ENCODE measurements at places on chromosomes 5 and 9.

DNA sequence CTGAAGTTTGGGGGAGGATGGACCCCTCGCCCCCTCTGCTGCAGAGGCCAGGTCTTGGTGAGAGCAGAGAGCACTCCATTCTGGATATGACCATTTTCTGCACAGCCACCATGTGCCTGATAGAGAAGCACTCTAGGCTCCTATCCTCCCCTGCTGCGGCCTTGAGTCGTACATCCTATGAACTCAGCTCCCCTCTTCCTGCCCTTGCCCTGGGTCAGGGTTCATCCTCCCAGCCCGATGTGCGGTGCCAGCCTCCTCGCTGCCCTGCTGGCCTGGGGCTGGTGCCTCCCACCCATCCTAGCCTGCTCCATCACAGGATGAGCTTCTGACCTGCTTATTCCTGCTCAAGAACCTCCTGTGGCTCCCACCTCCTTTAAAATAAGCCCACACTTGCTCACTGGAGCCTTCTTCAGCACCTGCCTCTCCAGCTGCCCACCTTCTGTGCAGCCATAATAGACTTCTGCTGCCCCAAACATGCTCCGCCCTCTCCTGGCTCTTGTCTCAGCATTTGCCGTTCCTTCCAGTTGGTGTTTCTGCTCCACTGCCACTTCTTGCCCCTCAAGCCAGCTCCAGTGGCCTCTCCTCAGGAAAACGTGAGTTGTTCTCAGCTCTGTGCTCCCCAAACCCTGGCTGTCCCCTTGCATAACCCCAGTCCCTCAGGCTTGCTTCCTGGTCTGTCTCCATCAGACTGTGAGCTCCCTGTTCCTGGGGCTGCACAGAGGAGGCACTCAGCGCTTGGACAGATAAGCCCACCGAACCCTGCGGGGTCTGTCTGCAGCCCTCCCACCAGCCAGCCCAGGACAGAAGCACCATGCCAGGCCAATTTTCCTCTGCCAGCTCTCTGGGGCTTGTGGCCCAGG is 22.3 kb upstream of the TTLL11 start:
- DNase-seq = no peak

DNA sequence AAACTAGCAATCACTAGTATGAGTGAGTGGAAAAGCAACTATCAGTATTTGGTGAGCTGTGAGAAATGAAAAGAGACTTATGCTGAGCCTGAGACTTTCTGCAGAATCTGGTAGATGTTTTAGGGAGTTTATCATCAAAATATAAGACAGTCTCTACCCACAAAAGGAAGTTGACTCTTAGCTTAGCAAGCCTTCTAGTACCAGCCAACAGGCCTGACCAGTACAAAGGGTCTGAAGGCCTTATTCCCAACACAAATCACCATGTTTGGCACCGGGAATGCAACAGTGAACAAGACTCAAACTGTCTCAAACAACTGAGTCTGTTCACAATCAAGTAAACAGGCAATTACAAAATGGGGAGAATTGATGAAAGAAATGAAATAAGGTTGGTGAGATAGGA is 244.4 kb downstream of the CWC27 start:
- no peak for DNase-seq

DNA sequence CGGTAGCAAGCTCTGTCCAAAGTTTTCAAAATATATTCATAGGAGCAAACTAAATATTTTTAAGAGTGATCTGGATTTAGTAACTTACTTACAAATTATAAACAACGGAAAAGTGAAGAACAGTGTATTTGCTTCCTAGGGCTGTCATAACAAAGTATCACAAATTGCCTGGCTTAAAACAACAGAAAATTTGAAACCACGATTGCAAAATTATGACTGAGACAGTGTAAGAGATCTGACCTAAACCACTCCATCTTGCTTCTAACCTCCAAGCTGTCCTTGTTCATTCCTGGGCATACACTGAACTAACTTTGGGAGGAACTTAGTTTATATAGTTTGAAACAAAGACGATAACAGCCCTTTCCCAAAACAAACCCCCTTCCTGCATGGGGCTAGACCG is 202.0 kb upstream of the CDH6 start:
- no peak for DNase-seq

DNA sequence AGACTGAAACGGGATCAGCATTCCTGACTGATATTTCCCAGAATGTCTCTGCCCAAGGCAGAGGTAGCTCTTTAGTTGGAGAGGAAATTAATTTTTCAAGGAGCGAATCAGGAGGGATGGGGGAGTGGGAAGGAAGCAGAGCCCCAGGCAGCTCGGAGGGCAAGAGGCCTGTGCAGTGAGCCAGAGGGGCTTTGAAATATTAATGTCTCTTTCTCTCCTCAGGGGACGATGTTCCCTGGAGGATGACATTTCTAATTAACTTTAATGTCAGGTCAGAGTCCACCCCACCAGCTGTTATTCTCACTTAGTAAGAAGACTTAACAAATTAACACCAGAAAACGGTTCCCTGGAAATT is 45.6 kb downstream of the SLC6A7 start:
- DNase-seq = no peak

DNA sequence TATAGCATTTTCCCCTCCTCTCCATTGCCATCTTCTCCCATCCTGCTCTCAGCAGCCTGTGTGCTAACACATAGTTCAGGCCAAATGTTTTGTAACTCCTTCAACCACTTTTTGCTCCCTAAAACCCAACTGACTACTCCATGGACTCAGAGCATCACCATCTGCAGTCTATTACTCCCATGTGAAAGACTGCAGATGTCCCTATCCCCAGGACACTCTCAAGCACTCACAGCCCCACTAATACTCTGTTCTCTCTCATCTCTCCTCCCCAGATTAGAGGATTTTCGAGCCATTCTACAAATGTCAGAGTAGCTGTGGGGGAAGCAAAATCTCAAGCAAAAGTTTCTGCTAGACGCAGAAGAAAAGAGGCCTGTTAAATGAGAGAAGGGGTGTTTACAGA is 99.3 kb downstream of the ITGA1 start:
- DNase-seq = no peak

DNA sequence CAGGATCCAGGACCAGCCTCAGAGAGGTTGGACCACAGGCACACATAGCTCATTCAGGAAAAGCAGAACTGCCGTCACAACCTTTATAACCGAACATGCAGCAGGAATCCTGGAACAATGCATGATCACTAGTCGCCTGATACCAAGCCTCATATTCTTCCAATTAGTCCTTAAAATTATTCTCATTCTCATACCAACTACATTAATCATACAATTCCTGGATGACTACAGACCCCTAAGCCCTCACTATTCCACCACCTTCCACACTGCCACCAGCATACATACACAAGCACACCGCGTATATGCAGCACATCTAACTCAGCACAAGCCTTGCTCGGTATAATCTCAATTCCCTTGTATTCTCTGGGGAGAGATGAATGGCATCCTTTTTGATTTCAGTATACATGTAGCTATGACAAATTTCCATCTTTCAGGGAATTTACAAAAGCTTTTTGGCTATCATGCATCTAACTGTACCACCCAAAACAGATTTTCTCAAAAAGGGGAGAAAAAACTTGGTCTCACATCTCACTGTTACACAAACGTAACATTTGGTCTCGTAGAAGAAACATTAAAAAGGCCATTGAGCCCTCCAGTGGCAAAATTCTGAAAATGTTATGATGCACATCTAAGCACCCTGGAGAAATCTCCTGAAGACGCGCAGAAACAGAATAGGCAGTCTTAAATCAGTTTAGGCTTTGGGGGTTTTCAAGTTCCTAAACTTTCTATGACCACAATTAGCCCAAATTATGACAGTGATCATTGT is 46.2 kb downstream of the MCTP1 start:
- DNase-seq = no peak

DNA sequence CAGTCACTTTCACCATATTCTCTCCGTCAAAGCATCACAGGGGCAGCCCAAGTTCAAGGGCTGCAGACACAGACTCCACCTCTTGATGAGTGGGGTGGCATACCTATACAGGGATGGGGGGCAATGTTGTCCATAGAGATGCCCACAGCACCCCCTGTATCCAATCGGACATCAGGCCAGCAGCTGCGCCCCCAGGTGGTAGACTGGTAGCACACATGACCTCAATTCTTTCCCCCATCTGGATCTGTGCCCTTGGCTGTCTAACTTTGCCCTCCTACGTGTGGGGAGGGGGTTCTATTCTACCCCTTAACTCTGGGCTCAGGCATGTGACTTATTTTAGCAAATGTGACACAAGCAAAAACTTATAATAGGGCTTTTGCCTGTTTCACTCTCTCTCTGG is 84.0 kb upstream of the SLC25A48 start:
- no peak for DNase-seq

DNA sequence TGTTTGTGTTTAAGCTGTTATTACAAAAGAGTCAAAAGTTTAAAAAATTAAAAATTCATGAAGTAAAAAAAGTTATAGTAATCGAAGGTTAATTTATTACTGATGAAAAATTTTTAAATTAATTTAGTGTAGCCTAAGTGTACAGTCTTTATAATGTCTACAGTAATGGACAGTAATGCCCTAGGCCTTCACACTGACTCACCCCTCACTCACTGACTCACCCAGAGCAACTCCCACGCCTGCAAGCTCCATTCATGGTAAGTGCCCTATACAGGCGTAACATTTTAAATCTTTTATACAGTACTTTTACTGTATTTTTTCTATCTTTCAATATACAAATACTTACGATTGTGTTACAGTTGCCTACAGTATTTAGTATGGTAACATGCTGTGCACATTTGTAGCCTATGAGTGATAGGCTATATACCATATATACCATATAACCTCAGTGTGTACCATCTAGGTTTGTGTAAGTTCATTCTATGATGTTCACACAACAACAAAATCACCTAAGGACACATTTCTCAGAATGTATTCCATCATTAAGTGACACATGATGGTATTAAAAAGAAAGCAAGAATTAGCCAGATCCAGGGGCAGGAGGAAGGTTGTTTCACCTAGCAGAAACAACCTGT is 40.1 kb downstream of the DCAF10 start:
- DNase-seq = peak; percentile 36

GRCh38 chr5:10593531-10594181 is 29.8 kb downstream of the ANKRD33B start:
- no peak for DNase-seq

DNA sequence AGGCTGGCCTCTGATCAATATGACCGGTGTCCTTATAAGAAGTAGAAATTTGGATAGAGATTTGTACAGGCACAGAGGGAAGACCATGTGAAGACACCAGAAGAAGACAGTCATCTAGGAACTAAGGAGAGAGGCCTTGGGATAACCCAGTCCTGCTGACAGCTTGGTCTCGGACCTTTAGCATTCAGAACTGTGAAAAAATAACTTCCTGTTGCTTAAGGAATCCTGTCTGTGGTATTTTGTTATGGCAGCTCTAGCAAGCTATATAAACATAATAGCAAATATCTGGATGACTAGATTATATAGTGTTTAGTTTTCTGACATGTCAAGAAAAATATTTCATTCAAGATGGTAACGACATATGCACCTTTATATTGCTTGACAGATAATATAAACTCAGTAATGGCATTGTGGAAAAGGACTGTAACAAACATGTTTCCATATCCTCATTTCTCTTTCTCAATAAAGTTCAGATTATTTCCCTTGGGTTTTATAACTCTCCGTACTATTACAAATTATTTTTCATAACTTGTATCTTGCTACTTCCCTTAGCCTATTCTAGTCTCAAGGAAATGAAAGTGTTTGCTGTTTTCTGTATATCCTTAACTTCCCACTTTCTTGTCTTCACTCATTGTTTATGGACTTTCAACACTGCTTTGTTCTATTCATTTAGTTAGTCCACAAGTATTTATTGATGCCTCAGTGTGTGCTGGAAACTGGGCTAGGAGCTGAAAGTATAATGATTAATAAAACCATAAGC is 62.4 kb downstream of the KIAA1958 start:
- DNase-seq = no peak

GRCh38 chr5:107058235-107058634 is 612.5 kb downstream of the EFNA5 start:
- DNase-seq = no peak

DNA sequence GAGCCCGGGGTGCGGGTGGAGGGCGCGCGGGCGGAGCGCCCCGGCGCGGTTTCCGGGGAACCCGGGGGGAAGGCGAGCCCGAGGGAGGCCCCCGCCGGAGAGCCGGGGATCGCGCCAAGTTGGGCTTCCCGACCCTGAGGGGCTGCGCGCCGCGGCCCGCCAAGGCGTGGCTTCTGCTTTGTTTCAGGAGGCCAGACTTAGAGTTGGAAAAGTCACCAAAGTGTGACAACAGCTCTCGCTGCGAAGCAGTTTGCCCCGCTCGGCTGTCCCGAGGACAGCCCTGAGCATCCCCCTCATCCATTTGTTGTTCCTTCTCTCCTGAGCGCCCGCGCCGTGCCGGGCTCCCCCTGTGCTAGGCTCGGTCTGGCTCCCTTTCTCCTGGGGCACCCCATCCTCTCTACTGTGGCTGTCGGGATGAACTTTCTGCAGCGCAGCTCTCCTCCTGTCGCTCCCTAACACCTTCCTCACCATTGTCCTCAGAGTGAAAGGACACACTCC is 410 bp downstream of the GLIPR2 start:
- DNase-seq = no peak

DNA sequence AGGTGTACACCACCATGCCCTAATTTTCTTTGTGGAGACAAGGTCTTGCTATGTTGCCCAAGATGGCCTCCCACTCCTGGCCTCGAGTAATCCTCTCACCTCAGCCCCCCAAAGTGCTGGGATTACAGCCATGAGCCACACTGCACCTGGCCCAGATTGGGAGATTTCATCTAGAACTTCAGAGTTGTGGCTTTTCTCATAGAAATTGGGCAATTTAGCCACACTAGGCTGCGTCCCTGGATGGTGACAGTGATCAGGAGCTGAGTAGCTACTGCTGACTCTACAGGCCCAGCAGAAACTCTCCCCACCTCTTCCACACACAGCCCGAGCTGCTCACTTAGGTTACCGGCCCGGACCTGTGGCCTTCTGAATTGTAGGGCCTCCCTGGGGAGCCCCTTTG is 7.7 kb downstream of the PFN3 start:
- DNase-seq = no peak

DNA sequence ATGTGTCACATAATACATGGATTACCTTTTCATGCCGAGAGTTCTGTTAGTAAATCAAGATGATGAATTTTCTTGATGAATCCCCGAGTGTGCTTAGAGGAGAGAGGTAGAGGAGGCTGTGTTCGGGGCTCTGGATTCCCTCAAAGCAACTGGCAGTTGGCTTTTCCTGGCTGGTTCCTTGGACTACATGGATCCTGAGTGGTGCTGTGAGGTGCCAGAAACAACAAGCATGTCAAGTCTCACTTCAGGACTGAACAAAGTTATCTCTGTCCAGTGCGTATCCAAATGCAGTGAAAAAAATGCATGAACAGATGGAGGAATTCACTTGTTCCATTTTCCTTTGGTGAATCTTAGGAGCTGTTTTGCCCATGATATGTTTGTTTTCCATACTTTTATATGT is 231.7 kb downstream of the FBXL7 start:
- no peak for DNase-seq
